GM06990 (cell line): ENCODE measurements at places on chromosomes 2 and 18.

- DNase-seq: no peak
These were observed 484.4 kb upstream of the REG3G start for GRCh38 chr2:78541088-78541450.

- DNase-seq: peak; percentile 46
These were observed 868 bp downstream of the HSBP1L1 start for GRCh38 chr18:79965119-79965902.

- no peak for DNase-seq
These were observed 96.7 kb upstream of the ASAP2 start for GRCh38 chr2:9109871-9110270.

DNA sequence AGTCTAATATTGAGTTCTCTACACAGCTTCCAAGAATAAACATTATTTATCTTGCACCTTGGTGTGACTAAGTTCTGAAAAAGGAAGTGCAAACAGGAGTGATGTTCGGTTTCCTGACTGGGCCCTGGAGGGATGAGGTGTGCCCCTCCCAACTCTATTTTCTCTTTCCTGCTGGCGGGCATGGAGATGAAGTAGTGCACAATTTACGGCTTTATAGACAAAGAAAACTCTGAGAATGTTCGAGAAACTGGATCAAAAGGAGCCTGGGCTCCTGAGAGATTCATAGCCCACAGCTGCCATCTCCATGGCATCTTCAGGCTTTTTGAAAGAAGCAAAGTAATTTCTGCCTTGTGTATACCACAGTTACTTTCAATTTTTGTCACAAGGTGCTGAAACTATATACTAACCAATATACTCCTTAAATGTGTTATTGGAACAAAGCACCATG is 22.3 kb downstream of the LRATD1 start:
- no peak for DNase-seq
